Right lobe of liver (tissue), 6 donors: ENCODE measurements at places on chromosomes 11 and 22.

DNA sequence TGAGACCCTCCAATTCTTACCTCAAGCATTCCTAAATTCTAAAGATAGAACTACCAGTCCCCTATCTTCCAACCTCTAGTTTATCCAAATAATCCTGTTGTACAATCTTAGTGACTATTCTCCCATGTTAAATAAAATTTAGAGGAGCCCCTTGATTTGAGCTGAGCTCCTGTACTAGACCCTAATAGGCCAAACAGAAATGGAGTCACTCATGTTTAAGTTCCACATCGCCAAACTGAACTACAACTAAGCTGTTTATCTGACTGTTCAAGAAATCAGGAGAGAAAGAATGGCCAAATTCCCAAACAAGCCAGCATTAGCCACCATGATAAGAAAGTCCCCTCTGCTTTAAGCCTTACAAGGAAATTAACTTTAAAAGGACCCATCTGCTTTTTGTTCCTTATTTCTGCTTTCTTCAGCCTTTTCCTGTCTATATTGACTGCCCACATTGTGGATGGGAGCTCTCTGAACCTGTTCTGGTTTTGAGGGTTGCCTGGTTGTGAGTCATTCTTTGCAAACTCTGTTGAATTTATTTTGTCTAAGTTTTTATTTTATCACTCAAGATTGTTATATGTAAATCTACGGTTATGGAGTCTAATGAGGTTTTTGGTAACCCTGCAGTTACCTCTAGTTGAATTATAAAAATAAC, 90.4 kb downstream of the TTC28 start:
- no peak overlapping the region for H3K4me3 ChIP-seq
- H3K36me3 ChIP-seq = no peaks in the 10 kb centered on the region
- no peak for DNase-seq
- H3K4me1 ChIP-seq = no peaks in the 10 kb centered on the region
- H3K27ac ChIP-seq = no peak overlapping the region

- H3K27ac ChIP-seq = no peak overlapping the region
- no peak for DNase-seq
- no peaks in the 10 kb centered on the region for H3K27me3 ChIP-seq
- H3K4me1 ChIP-seq = no peaks in the 10 kb centered on the region
Observed at GRCh38 chr11:96942855-96943254, 553.0 kb downstream of the JRKL start.

- no peak overlapping the region for H3K4me3 ChIP-seq
- no peaks in the 10 kb centered on the region for H3K27me3 ChIP-seq
- no peak for DNase-seq
- H3K27ac ChIP-seq = no peak overlapping the region
- no peaks in the 10 kb centered on the region for H3K36me3 ChIP-seq
- peaks cover 9% of the 10 kb centered on the region for H3K4me1 ChIP-seq
Observed at GRCh38 chr22:30876915-30877553, 91.5 kb downstream of the MORC2 start.

- H3K4me1 ChIP-seq = no peaks in the 10 kb centered on the region
- no peaks in the 10 kb centered on the region for H3K27me3 ChIP-seq
- DNase-seq = no peak
- H3K36me3 ChIP-seq = no peaks in the 10 kb centered on the region
- H3K27ac ChIP-seq = no peak overlapping the region
- no peak overlapping the region for H3K4me3 ChIP-seq
Observed at GRCh38 chr11:73117071-73117470, 25.0 kb downstream of the FCHSD2 start.

GRCh38 chr11:78415338-78415737, 2.3 kb downstream of the GAB2 start:
- H3K27ac ChIP-seq = no peak overlapping the region
- DNase-seq = no peak
- peaks cover 18% of the 10 kb centered on the region for H3K4me1 ChIP-seq
- no peak overlapping the region for H3K4me3 ChIP-seq

- no peak overlapping the region for H3K4me3 ChIP-seq
- H3K36me3 ChIP-seq = no peaks in the 10 kb centered on the region
- no peaks in the 10 kb centered on the region for H3K4me1 ChIP-seq
- H3K27me3 ChIP-seq = no peaks in the 10 kb centered on the region
Observed at GRCh38 chr11:70845591-70846041, 406.8 kb downstream of the SHANK2 start.

DNA sequence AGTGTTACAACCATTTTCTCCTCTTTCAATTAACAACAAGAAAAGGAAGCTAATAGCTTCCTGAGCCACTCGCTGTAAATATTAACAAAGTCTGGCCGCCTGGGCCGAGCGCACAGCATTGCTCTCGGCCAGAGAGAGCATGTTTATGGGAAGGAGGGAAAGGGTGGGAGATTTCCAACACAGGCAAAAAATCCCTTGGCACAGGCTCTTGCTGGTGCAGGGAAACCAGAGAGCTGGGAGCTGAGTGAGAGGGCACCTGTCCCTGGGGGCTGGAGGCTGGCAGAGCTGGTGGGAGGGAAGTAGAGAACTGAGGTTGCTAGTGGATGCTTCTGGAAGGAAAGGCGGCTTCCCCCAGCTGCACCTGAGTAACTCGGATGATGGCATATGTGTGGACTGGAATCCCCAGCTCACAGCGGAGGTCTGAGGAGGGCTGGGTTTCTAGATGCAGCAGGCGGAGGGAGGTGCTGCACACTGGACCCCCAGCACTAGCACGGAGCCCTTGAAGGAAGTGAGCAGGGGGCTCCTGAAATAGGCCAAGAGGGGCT, 59.6 kb downstream of the FLRT1 start:
- H3K27ac ChIP-seq = no peak overlapping the region
- H3K36me3 ChIP-seq = no peaks in the 10 kb centered on the region
- H3K4me1 ChIP-seq = no peaks in the 10 kb centered on the region
- no peaks in the 10 kb centered on the region for H3K27me3 ChIP-seq
- DNase-seq = no peak

DNA sequence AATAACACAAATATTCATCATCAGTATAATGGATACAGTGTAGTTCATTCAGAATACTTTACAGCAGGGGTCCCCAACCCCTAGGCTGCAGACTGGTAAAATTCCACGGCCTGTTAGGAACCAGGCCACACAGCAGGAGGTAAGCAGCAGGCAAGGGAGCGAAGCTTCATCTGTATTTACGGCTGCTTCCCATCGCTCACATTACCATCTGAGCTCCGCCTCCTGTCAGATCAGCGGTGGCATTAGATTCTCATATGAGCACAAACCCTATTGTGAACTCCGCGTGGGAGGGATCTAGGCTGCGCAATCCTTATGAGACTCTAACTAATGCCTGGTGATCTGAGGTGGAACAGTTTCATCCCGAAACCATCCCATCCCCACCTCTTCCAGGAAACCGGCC, 125.1 kb downstream of the SERGEF start:
- H3K27me3 ChIP-seq = no peaks in the 10 kb centered on the region
- no peaks in the 10 kb centered on the region for H3K4me1 ChIP-seq
- DNase-seq = no peak
- H3K36me3 ChIP-seq = no peaks in the 10 kb centered on the region

GRCh38 chr11:20759541-20759940, 90.2 kb downstream of the NELL1 start:
- no peak for DNase-seq
- H3K4me1 ChIP-seq = no peaks in the 10 kb centered on the region
- no peaks in the 10 kb centered on the region for H3K36me3 ChIP-seq
- no peaks in the 10 kb centered on the region for H3K27me3 ChIP-seq
- no peak overlapping the region for H3K4me3 ChIP-seq
- H3K27ac ChIP-seq = no peak overlapping the region

DNA sequence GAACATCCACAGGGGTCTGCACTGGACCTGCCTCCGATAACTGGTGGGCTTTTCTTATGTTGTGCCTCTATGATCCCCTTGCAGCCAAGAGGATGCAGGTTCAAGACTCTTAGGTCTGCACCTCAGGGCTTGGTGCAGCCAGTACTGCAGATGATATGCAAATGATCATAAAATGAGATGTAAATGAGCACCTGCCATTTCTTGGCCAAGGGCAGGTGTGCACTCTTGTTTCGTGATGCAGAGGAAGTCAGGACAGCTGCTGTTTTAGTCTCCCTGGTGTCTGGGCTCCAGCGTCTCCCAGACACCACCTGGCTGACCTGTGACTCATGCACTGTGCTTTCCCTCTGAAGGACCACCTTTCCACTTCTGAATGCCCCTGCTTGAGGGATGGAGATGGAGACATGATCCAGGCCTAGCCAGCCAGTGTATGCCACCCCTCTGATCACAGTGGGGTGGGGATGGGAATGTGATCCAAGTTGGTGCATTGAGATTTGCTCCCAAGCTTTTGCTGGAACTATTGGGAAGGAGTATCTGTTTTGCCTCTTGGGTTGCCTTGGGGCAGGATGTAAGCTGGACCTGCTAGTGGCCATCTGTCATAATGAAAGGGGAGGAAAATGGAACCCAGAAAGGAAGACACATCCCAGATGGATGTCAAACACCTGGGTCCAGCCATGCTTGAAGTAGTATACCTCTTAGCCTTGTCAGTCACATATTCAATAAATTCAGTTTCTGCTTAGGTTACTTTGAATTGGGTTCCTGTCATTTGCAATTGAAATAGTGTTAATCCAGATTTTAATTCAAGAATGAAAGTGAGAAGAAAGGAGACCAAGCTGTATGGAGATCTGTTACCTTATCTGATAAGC, 3.3 kb upstream of the KCNJ11 start:
- no peaks in the 10 kb centered on the region for H3K4me1 ChIP-seq
- no peak for DNase-seq
- no peaks in the 10 kb centered on the region for H3K27me3 ChIP-seq
- no peak overlapping the region for H3K27ac ChIP-seq
- no peak overlapping the region for H3K4me3 ChIP-seq

- no peak overlapping the region for H3K27ac ChIP-seq
- H3K4me1 ChIP-seq = no peaks in the 10 kb centered on the region
- H3K4me3 ChIP-seq = no peak overlapping the region
- H3K27me3 ChIP-seq = no peaks in the 10 kb centered on the region
- DNase-seq = no peak
Observed at GRCh38 chr11:103970701-103971249, 65.7 kb upstream of the DDI1 start.

- no peak for DNase-seq
- H3K4me1 ChIP-seq = no peaks in the 10 kb centered on the region
- H3K27ac ChIP-seq = no peak overlapping the region
- no peaks in the 10 kb centered on the region for H3K36me3 ChIP-seq
Observed at GRCh38 chr22:48779661-48780596, 1047.7 kb downstream of the BRD1 start.

DNA sequence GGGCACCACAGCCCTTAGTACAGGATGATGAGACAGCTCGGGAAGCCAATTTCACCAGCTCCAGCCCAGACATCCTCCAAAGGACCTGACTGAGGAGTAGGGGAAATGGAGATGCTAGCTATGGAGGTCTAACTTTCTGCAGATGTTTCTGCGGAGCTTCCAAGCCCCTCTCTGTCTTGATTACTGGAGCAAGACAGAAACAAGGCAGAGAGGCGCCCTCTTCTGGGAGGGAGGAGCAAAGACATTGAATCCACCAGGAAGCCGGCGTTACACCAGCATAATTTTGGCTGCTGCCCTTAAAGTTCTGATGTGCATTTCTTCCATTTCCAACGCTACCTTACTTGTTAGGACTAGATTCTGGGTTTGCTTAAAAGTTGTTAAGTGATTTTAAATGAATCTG, 107.3 kb upstream of the HSD17B12 start:
- H3K27ac ChIP-seq = no peak overlapping the region
- no peaks in the 10 kb centered on the region for H3K36me3 ChIP-seq
- H3K4me3 ChIP-seq = no peak overlapping the region
- peaks cover 3% of the 10 kb centered on the region for H3K27me3 ChIP-seq
- DNase-seq = no peak

GRCh38 chr11:15602785-15603567, 488.3 kb downstream of the INSC start:
- H3K27me3 ChIP-seq = no peaks in the 10 kb centered on the region
- no peaks in the 10 kb centered on the region for H3K36me3 ChIP-seq
- no peak overlapping the region for H3K4me3 ChIP-seq
- no peaks in the 10 kb centered on the region for H3K4me1 ChIP-seq
- no peak overlapping the region for H3K27ac ChIP-seq

DNA sequence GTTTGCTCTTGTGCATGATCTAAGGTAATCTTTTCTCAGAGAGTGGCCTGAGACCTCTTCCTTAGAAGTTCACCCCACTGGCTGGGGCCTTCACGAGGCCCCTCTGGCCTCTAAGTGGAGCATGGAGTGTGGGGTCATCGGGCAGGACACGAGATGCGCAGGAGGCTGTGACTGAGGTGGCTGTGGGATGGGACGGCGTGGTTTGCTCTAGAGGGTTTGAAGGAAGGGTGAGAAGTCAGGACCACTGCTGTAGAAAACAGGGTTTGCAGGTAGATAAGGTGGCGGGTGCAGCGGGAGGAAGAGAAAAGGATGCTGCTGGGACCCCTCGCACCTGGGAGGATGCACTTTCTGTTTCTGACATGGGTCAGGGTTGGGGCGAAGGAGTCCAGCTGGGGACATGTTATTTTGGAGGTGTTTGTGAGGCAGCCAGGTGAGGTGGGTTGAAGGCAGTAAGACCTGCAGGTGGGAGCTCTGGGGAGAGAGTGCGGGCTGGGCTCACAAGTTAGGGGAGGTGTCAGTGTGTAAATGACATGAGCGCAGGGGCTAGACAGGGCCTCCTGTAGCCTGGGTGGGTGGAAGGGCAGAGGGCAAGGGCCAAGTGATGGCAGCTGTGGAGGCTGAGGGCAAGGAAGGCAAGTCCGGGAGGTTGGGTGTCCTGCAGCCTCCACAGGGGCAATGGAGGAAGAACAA, 62.5 kb downstream of the KCNQ1 start:
- no peaks in the 10 kb centered on the region for H3K4me1 ChIP-seq
- H3K36me3 ChIP-seq = no peaks in the 10 kb centered on the region
- H3K4me3 ChIP-seq = no peak overlapping the region

DNA sequence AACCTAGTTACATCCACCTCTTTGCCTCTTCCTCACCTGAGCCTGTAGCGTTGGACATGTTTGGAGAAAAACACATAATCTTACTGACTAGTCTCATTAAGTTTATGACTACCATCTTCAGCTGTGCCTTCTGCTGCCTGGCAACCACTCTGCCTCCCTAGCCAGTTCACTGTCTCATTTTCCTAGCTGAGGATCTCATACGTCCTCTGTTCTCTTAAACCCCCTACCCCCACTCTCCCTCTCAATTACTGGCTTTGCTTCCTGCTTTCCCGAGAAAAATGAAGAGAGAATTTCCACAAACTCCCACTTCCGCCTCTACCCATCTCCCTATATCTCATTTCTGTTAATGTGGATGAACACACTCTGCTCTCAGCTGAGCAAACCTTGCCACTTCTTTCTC, 239.3 kb upstream of the POU2AF2 start:
- H3K27me3 ChIP-seq = no peaks in the 10 kb centered on the region
- no peak for DNase-seq
- H3K4me1 ChIP-seq = no peaks in the 10 kb centered on the region
- no peak overlapping the region for H3K27ac ChIP-seq
- H3K36me3 ChIP-seq = no peaks in the 10 kb centered on the region
- no peak overlapping the region for H3K4me3 ChIP-seq

GRCh38 chr11:90235526-90235925, 12.7 kb upstream of the CHORDC1 start:
- H3K27ac ChIP-seq = no peak overlapping the region
- no peaks in the 10 kb centered on the region for H3K36me3 ChIP-seq
- H3K27me3 ChIP-seq = no peaks in the 10 kb centered on the region
- no peaks in the 10 kb centered on the region for H3K4me1 ChIP-seq
